ENCODE measurements at places on chromosomes 1 and 21. TPM values are rescaled to one million over a fixed set of nuclear protein-coding genes. Genes with fewer than 3 reads are reported as not detected.

- no peak for DNase-seq
Observed at GRCh38 chr1:199151634-199152425, 513.0 kb downstream of the PTPRC start.

GRCh38 chr1:108717774-108718316, 5.1 kb downstream of the FNDC7 start:
- DNase-seq: no peak

GRCh38 chr1:55015123-55015522, 16.4 kb downstream of the BSND start:
- no peak for DNase-seq

DNA sequence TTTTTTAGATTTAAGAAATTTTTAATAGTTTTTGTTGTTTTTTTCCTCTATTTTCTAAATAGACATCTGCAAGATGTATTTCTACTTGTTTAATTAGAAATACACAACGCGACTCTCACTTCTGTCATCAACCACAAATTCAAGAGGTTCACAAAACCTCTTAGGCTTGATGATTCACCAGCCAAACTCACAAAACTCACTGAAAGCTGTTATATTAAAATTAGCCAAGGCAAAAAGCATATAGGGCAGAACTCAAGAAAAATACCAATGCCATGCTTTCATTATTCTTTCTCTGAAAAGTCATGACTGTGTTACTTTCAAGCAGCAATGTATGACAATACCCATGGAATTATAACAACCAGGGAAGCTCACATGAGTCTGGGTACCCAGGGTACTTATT, 487.0 kb upstream of the RGS18 start:
- DNase-seq: no peak

GRCh38 chr1:174954671-174955669, 44.8 kb upstream of the CACYBP start:
- no peak for DNase-seq

DNA sequence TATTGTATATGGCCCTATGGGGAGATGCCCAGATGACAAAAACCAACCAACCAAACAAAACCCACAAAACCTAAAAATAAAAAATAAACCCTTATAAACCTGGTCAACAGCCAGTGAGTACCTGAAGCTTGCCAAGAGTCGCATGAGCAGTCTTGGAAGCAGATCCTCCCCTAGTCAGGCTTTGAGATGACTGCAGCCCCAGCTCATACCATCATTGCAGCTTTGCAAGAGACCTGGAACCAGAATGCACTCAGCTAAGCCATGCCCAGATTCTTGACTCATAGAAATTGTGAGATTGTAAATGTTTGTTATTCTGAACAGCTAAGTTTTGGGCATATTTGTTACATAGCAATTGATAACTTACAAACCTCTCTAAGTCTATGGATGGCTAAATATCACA, 326.8 kb downstream of the HLX start:
- DNase-seq: no peak

GRCh38 chr1:89552471-89553081, 27.9 kb downstream of the LRRC8B start:
- DNase-seq: no peak

DNA sequence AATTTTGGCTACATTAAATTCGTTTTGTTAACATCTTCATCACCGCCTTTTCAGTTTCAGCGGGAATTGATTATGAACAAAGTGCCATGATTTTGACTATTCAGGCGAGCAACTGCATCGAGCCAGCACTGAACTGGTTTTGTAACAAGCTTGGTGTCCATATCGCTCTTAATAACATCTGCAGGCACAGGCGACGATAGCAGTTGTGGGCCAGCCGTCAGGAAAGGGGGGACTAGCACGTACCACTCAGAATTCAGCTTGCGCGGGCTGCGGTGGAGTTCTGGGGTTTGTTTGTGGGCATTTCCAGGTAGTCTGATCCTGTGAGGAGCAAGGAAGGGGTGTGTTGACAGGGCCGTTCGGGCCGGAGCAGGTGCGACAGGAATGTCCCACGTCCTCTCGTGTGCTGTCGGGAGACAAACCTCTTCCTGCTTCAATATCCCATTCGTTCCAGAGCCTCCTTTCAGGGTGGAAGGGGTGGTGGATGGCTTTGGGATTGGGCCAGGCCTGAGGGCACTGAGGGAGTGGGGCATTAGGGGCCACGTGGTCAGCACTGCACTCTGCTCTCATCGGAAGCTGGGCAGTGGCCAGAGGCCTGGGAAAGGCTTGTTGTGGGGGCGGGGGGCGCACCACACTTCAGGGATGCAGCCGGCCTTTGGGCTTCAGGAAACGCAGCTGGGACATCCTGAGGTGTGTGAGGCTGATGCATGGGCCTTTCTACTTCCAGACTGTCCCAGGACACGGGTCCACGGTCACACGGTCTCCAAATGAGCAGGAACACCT, 39.1 kb downstream of the SKI start:
- no peak for DNase-seq

- DNase-seq: no peak
Observed at GRCh38 chr1:178494569-178494971, 2.2 kb downstream of the CLEC20A start.

DNA sequence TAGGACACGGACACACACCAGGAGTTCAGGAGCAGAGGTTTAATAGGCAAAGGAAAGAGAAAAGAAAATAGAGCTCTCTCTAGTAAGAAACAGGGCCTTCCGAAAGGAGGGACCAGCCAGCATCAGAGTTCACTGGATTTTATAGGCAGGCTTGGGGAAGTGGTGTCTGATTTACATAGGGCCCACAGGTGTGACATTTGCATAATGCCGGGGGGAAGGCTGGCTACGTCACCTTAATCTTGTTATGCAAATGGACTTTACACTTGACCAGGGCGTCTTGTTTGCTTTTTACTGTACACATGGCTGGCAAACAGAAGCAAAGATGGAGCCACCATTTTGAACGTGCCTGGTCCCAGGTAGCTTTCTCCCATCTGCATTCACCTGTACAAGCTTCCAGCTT, at the start of gene OR14A16:
Gene OR14A16 (minus strand): TSS at position 97 of the 400 bp plus-strand sequence. CDS start 8,390 bp downstream, outside the sequence.
- no peak for DNase-seq

DNA sequence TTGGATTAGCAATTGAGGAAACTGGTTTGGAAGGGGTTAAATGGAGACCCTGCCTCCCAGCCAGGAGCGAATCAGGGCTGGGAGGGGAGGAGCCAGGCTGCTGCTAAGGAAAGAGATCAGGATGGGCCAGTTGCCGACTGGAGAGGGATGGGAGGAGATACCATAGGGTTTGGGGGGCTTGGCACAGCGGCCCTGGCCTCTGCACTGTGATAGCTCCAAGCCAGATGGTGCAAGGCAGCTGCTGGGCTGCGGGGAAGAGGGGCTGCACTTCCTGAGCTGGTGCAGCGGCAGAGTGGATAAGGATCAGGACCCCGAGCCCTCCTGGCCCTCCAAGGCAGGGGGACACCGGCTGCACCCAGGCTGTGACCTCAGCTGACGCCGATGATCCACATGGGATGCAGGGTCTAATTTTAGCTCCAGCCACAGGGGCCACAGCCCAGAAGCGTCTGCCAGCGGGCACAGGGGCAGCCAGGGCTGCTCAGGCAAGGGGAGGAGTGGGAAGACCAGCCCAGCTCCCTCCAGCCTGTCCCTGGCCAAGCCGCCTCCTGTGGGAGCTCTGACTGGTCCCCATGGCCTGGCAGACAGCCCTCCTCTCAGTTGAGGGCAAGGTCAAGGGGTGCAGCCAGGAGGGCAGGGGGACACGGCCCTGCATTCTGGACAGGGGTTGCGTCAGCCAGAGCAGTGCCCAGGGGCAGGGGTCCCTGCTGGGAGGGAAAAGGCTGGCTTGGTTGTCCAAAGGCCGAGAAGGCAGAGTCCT, at the start of gene EXTL1:
Gene EXTL1 (plus strand): TSS at position 129 of the 757 bp plus-strand sequence. CDS start 872 bp downstream, outside the sequence.
- DNase-seq: peak; percentile 62

DNA sequence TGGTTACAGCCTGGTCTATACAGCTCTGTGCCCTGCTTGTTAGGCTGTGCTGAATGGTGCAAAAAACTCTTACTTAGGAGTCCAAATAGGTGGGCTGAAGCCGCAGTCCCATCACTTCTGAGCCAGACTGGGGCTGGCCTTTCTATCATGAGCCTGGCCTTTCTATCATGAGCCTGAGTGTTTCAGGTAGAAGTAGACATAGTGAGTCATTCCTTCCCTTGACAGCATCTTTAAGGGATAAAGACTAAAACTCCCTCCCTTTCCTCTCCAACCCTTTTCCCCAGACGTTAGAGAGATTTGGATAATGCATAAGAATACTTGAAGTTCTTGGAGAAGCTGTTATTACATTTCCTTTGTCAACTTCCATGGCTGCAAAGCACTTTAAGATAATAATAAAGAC, 46.5 kb upstream of the PARP1 start:
- DNase-seq: no peak

DNA sequence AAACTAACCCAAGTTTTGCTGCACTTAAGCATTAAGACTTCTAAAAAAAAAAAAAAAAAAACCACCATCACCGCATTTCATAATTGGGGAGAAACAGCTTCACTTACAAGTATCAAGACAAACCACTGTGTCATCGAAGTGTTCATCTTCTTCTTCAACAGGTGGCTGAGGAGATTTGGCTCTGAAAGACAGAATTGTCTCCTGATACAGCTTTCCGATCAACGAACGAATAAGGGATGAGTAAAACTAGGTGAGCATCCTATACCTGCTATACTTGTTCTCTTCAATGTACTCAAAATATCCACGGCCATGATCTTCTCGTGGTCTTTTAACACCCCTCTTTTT, 2.0 kb downstream of the HNRNPU start:
- DNase-seq: no peak

DNA sequence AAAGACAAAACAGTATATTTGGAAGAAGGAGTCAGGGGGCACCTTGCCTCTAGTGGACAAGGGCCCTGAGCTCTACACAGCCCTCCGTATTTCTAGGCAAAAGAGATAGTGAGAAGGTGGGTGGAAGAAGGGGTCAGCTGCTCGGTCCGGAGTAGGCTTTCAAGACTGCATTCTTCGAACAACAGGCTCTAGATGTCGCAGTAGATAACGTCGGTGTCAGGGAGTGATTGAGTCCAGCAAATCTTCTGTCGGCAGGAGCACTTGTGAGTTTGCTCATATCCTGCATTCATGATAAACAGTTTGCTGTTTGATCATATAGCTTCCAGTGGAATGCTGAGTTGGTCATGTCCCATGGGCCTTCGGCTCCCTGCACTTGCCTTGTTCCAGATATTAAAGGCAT, 36.8 kb downstream of the DIPK1A start:
- no peak for DNase-seq

DNA sequence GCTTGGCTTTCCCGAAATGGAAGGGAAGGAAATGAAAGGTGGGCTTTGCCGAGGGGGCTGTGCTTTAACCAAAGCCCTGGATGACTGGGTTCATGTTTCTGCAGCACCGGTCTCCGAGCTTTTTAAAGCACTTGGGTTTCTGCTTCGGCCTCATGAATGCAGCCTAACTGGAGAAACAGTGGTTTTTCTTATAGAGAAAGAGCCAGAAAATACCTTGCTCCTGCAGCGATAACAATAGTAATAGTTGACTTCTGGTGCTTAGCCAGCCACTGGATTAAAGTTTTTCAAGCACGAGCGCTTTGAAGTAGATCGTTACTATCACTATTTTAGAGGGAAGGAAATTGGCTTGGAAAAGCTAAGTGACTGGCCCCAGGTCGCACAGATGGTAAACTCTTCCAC, 500 bp upstream of the DOCK7 start:
- peak; percentile 37 for DNase-seq

GRCh38 chr1:205701420-205701819, 21.1 kb upstream of the SLC45A3 start:
- no peak for DNase-seq

DNA sequence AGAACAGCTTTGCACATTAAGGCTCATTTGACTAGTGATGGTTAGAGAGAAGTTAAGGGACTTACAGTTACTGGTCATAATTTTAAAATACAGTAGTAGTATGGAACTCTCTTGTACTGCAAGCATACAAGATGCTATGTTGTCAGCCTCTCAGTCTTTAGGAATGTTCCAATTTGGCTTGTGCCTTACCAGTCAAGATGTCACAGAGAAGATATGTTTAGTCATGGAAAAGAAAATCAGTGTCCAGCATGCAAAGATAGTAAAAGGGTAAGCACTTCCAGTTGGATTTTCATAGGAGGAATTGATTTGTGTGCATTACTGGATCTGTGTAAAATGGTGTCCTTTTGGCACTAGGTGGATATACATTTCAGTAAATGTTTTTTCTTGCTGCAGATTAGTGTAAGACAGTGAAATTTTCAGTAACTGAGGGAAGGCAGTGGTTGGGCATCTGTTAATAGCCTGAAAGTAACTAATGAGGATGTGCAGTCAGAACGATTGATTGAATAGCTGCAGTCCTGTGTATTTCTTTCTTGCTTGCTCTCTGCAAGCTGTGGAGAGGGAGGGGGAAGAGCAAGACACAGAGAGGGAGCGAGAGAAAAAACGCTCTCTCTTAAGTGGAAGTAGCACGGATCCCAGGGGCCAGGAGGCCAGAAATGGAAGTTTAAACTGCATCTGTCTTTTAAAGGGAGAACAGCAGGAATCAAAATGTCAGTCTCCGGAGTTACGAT, 108.2 kb downstream of the CLEC20A start:
- DNase-seq: no peak

DNA sequence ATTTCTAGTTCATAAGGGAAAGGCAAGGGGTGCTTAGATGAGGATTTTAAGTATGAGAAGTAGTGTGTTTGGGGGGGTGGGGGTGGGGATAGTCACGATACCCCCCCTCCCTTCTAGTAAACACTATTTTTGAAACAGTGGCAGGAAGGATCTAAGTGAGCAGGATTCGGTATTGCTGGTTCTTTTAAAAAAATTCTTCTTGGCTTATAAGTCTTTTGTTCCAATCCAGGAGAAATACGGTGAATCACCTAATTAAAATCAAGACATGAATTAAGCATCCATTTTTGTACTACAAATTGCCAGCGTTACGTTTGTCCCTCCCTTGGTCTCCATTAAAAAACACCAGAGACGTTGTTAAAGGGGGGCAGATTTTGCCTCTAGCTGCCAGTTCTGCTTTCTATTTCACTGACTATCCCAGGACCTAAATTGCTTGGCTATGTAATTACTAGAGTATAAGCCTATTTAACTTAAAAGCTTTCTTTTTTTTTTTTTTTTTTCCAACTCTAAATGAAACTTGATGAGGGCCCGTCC, 911 bp downstream of the LMO4 start:
- peak; percentile 18 for DNase-seq

GRCh38 chr1:213999732-214000131, 12.0 kb downstream of the PROX1 start:
- no peak for DNase-seq

DNA sequence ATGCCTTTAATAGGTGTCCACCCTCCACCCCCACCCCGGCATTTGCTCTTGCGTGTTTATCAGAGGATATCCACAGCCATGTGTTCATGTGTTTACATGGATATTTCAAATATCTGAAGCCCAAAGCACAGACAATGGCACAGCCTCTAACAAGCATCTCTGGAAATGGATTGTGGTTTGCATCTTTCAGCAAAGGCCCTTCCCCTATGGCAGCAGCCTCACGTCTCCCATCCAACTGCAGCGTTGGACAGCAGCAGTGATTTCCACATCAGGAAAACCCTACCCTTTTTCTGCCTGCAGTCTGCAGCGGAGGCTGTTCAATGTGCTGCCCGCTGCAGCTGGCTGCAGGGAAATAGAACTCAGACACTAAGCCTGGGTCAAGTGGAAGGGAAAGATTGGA, 1.6 kb downstream of the RASSF5 start:
- DNase-seq: no peak

- no peak for DNase-seq
Observed at GRCh38 chr21:41951876-41952567, 1.8 kb downstream of the C2CD2 start.

- DNase-seq: no peak
Observed at GRCh38 chr1:96522927-96523326, 198.7 kb upstream of the PTBP2 start.

Gene NCMAP
- not detected for total RNA-seq

Gene USH2A
- total RNA-seq: under 0.01 TPM

Gene SFPQ
- 125 TPM for total RNA-seq

Gene EFNA3
- total RNA-seq: 0.48 TPM

Gene TMEM240
- not detected for total RNA-seq

Gene RHBDL2
- total RNA-seq: not detected

Gene AK5
- 6.5 TPM for total RNA-seq

Gene CHI3L1
- total RNA-seq: not detected

All from RPMI7951 (cell line).